RCC 7860 (cell line): ENCODE measurements at places on chromosomes 1 and 21.

- no peak for DNase-seq
These were observed 152.5 kb downstream of the DISC1 start for GRCh38 chr1:231779081-231779480.

DNA sequence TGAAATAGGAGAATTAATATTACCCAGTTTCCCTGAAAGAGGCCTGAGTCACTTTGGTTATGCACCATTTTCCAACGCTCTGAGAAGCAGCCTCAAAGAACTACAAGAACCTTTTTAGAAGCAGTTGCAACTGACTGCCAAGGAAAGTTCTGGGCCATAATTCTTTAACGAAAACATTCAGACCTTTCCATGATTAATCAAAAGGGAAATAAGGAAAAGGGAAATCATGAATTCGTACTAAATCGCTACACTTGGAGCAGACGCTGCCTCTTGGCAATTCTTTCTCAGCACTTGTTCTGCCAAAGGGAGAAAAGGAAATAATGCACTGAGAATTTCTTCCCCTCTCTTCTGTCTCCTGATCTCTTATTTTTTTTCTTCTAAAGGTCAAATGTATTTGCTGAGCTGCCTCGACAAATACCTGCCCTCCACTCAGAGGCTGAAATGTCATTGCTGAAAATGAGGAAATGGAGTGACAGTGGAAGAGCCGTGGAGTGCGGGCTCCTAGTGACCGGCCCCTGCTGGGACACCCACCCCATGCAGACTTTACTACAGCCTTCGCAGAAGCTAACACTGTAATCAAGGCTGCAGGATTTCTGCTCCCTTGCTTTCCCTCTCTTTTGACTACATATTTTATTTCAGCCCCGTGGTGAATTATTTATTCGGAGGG lies 67.9 kb upstream of the GALNT2 start:
- no peak for DNase-seq

DNA sequence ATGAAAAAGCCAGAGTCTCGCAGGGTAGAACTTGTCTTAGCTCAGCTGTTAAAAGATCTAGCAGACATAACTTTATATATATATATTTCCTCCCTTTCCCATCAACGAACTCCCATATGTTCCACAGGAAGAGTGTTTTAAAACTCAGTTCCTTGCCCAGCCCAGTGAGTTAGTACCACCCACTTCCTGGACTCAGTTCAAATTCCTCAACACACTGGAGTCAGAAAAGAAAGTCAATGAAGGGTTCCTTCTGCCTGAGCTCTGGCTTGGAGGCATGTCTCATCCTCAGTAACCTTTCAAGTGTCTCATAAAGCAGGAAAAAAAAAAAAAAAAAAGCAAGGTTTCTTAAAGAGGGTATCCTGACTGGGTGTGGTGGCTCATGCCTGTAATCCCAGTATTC lies 15.6 kb downstream of the TPM3 start:
- peak; percentile 47 for DNase-seq

DNA sequence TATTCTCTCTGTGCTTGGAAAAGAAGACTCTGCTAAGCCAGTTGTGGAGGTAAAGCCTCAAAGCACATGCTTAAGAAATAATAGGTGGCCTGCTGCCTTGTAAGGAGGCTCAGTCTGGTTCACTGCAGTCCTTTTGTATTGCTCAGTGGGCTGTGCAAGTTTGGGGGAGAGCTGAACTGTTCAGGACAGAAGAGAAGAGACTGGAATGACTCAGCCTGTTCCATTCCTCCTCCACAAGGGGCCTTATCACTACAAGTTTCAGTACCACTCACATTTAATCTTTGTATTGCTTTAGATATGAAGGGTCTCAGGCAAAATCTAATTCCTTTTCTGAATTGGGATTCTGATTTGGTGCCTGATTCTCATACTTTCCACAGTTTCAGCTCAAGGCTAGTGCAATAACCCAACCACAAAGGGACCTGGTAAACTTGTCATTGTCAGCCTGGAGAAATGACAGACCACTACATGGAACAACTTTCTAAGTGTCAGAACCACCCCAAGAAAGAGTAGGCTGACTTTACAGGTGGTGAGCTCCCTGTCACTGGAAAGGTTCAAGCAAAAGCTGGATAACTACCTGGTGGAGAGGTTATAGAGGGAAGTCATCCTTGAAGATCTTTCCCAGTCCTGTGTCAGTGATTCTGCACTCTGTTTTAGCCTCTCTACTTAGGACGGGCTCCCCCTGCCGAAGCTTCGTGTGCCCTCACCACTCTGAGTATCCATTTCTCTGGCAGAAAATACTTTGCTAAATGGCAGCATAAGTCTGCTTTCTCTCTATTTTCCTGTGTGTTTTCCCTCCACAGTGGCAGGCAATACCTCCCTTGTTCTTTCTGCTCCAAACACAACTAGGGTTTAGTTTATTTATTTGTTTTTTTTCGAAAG lies 162.9 kb upstream of the GJB5 start:
- DNase-seq = no peak

- no peak for DNase-seq
These were observed 2.5 kb downstream of the SEMA4A start for GRCh38 chr1:156155756-156156510.

GRCh38 chr1:160711602-160712311 lies at the start of gene CD48:
Gene CD48, minus strand, starts transcription at chr1:160711822. Its CDS starts 59 bp downstream, at chr1:160711763.
- no peak for DNase-seq

- peak; percentile 9 for DNase-seq
These were observed 372.5 kb upstream of the ST6GALNAC5 start for GRCh38 chr1:76494807-76495206.
